CD4-positive, alpha-beta T cell (primary cell): ENCODE measurements at places on chromosomes 12 and 14. TPM values are rescaled to one million over a fixed set of nuclear protein-coding genes. Genes with fewer than 3 reads are reported as not detected.

The MANSC1 gene
- 0.33 TPM for total RNA-seq

The AICDA gene
- not detected for total RNA-seq

The RALGAPA1 gene
- total RNA-seq: 75.5 TPM

The CLEC4E gene
- not detected for total RNA-seq

The GLT1D1 gene
- 0.22 TPM for total RNA-seq

The CACNA2D4 gene
- 10.5 TPM for total RNA-seq

The PUS1 gene
- 17.7 TPM for total RNA-seq

The IL22 gene
- total RNA-seq: not detected

The PMEL gene
- total RNA-seq: not detected

The ENDOU gene
- not detected for total RNA-seq

GRCh38 chr12:41286426-41286825 is 98.3 kb downstream of the PDZRN4 start:
- H3K27me3 ChIP-seq: no peaks in the 10 kb centered on the region
- H3K36me3 ChIP-seq: no peaks in the 10 kb centered on the region
- DNase-seq: no peak
- no peak overlapping the region for H3K4me3 ChIP-seq
- no peak overlapping the region for H3K27ac ChIP-seq

DNA sequence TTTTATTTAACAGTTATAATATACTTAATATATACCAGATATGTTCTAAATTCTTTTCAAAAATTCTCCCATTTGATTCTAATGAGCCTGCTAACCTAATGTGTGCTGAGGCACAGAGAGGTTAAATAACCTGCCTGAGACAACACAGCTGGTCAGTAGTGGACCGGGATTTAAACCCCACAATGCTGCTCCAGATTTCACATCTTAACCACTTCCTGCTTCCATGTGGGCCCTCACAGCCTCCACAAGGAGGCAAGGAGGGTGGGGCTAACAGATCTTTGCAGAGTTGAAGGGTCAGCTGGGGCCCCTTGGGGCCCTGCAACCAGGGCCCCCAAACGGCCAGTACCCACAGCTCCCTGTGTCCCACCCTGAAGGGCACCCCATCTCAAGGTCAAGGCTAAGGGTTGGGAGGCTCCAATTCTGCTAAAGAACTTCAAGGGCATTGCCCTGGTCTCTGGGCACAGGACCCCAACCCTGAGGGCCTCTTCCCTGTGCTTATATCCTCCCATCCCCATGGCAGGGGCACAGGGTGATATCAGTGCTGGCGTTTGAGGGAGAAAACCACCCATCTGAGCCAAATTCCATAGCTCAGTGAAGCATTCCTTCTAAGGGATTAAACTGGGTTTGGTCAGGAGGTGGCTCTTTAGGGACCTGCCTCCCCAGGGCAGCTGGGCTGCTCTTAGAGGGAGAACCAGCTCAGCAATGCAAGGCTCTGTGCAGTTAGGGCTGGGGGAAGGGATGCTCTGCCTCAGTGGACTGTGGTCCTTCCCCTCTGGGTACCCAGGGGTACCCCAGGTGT is 2.2 kb downstream of the KRT80 start:
- H3K27me3 ChIP-seq: no peaks in the 10 kb centered on the region
- no peak for DNase-seq
- H3K27ac ChIP-seq: no peak overlapping the region
- peaks cover 3% of the 10 kb centered on the region for H3K4me1 ChIP-seq
- H3K4me3 ChIP-seq: no peak overlapping the region

DNA sequence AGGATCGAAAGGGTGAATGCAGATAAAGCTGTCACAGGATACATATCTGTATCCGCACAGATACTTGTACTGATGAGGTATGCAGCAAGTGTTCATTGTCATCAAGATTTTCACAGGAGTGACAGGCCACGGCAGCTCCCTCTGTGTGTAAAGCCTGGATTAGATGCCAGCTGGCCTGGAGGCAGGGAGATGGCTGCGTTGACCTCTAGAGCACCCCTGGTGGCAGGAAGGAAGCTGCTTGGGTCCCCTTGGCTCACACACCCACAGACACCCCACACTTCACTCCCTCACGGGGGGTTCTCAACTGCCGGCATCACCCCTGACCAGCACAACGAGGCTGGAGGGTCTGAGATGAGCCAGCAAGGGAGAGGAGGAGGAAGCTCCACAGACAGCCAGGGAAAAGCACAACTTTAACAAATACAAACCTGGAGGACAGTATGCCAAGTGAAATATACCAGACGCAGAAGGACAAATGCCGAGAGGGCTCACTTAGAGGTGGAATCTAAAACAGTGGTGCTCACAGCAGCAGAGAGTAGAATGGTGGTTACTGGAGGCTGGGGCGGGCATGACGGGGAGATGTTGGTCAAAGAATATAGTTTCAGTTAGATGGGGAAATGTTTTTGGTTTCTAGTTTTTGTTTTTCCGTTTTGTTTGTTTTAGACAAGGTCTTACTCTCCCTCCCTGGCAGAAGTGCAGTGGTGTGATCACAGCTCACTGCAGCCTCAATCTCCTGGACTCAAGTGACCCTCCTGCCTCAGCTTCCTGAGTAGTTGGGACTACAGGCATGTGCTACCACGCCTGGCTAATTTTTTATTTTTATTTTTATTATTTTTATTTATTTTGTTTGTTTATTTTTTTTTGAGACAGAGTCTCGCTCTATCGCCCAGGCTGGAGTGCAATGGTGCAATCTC is 45.7 kb downstream of the TEAD4 start:
- no peaks in the 10 kb centered on the region for H3K36me3 ChIP-seq
- DNase-seq: no peak
- H3K27ac ChIP-seq: no peak overlapping the region
- no peak overlapping the region for H3K4me3 ChIP-seq

DNA sequence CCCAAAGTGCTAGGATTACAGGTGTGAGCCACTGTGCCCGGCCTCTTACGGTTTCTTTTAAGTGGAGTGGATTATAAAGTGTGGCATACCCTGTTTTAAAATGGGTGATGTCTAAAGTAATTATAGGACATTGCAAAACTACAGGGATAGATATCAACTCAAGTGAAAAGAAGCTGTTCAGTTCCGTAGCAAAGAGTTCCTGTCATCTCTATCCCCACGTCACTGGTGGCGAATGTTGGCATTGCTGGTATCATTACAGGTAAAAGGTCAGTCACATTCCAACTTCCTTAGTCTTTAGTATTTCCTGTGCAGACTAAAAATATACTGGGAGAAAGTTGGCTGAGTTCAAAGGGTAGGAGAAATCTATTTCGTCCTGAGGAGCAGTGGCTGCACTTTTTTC is 95.6 kb upstream of the SLC38A2 start:
- H3K36me3 ChIP-seq: no peaks in the 10 kb centered on the region
- peaks cover 5% of the 10 kb centered on the region for H3K4me1 ChIP-seq
- H3K4me3 ChIP-seq: no peak overlapping the region

GRCh38 chr12:9732921-9733461 is at the start of gene CLECL1:
TSS of gene CLECL1 (minus strand) at chr12:9733097.
- no peak for DNase-seq
- H3K27me3 ChIP-seq: no peaks in the 10 kb centered on the region
- no peaks in the 10 kb centered on the region for H3K36me3 ChIP-seq
- no peak within 1 kb of the TSS for H3K27ac ChIP-seq
- H3K4me1 ChIP-seq: peaks cover 1% of the 10 kb centered on the region

GRCh38 chr12:80593766-80594165 is 113.7 kb upstream of the MYF6 start:
- no peak overlapping the region for H3K27ac ChIP-seq
- no peaks in the 10 kb centered on the region for H3K4me1 ChIP-seq
- H3K27me3 ChIP-seq: no peaks in the 10 kb centered on the region
- no peak for DNase-seq
- no peak overlapping the region for H3K4me3 ChIP-seq
- no peaks in the 10 kb centered on the region for H3K36me3 ChIP-seq

GRCh38 chr12:12918781-12919389 is 27.5 kb downstream of the GPRC5A start:
- H3K27me3 ChIP-seq: peaks cover 4% of the 10 kb centered on the region
- H3K36me3 ChIP-seq: no peaks in the 10 kb centered on the region
- H3K4me3 ChIP-seq: no peak overlapping the region
- H3K4me1 ChIP-seq: peaks cover 7% of the 10 kb centered on the region
- DNase-seq: no peak

GRCh38 chr12:5379749-5380496 is 52.0 kb upstream of the NTF3 start:
- no peaks in the 10 kb centered on the region for H3K4me1 ChIP-seq
- DNase-seq: no peak
- H3K36me3 ChIP-seq: no peaks in the 10 kb centered on the region
- no peak overlapping the region for H3K27ac ChIP-seq
- H3K27me3 ChIP-seq: no peaks in the 10 kb centered on the region

- no peak for DNase-seq
- peaks cover 22% of the 10 kb centered on the region for H3K4me1 ChIP-seq
- H3K27ac ChIP-seq: no peak overlapping the region
- H3K27me3 ChIP-seq: no peaks in the 10 kb centered on the region
- H3K36me3 ChIP-seq: peaks cover 11% of the 10 kb centered on the region
These were observed 895 bp upstream of the PRKAB1 start for GRCh38 chr12:119666900-119667576.

GRCh38 chr12:123614531-123614930 is 12.6 kb downstream of the DDX55 start:
- peaks cover 88% of the 10 kb centered on the region for H3K36me3 ChIP-seq
- no peaks in the 10 kb centered on the region for H3K27me3 ChIP-seq
- no peak for DNase-seq
- no peaks in the 10 kb centered on the region for H3K4me1 ChIP-seq
- no peak overlapping the region for H3K4me3 ChIP-seq
- no peak overlapping the region for H3K27ac ChIP-seq

GRCh38 chr14:101861464-101861863 is 100.0 kb downstream of the PPP2R5C start:
- no peak overlapping the region for H3K4me3 ChIP-seq
- H3K27ac ChIP-seq: no peak overlapping the region
- H3K27me3 ChIP-seq: no peaks in the 10 kb centered on the region
- peaks cover 76% of the 10 kb centered on the region for H3K36me3 ChIP-seq
- peaks cover 20% of the 10 kb centered on the region for H3K4me1 ChIP-seq
- no peak for DNase-seq

DNA sequence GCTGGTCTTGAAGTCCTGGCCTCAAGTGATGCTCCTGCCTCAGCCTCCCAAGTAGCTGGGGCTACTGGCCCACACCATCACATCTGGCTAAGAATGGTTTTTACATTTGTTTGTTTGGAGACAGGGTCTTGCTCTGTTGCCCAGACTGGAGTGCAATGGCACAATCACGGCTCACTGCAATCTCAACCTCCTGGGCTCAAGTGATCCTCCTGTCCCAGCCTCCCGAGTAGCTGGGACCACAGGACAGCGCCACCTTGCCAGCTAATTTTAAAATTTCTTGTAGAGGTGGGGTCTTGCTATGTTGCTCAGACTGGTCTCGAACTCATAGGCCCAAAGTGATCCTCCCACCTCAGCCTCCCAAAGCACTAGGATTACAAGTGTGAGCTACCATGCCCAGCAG is 28.6 kb upstream of the TSPAN9 start:
- no peak for DNase-seq
- no peak overlapping the region for H3K4me3 ChIP-seq
- H3K36me3 ChIP-seq: no peaks in the 10 kb centered on the region
- H3K27me3 ChIP-seq: no peaks in the 10 kb centered on the region

DNA sequence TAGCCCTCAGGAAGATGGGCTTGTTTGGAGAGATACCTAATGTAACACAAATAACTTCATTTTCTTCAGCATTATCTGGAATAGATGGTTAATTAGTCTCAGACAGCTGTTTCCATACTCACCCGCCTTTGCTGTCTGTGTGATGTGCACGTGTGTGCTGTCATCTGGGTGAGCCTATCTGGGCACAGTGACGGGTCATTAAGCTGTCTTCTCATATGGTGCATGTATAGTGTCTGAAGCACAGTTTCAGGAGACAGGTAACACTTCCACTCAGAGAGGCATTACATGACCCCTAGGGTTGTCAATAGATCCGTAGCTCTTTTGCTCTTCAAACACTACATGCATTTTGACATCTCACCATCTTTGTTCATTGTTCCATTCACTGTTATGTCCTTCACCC is 493.3 kb downstream of the APAF1 start:
- DNase-seq: no peak
- H3K27ac ChIP-seq: no peak overlapping the region
- H3K4me3 ChIP-seq: no peak overlapping the region

DNA sequence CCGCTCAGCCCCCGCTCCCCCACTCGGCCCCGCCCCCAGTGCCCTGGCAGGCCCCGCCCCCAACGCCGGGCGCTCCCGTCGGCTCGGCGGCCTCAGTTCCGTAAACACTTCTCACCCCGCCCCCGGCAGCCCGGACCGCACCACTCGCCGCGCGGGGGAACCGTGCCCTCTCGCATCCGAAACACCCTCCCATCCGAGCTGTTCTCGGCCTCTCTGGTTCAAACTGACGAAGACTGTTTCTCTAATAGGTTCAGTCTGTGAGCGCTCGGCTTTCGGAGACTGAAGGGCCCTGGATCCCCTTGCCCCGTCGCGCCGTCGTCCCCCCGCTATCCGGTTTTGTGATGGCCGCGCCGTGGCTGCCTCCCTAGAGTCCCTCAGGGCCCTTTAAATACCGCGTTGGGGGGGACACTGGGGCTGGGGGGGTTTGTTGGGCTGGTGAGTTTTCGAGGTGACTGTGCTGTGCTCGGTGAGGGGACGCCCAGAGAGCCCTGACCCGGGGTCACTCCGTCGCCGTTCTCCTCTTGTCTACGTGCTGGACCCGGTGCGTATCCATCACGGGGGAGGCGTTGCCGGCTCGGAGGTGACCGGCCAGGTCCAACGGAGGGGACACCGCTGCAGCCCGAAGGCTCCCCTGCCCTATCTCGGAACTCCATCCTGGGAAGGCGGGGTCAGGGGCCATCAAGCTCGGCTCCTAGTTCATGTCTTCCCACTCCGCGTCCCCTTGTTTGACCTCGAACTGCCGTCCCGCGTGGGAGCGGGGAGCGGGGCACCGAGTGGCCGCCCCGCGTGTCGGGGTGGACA is at the start of gene TCP11L2:
Gene TCP11L2 (plus strand): TSS at position 333 of the 801 bp plus-strand sequence. CDS start 8,343 bp downstream, outside the sequence.
- H3K4me3 ChIP-seq: peak within 1 kb of the TSS; percentile 97
- H3K36me3 ChIP-seq: peaks cover 12% of the 10 kb centered on the region
- DNase-seq: peak; percentile 89
- H3K27ac ChIP-seq: peak within 1 kb of the TSS; percentile 99
- no peaks in the 10 kb centered on the region for H3K27me3 ChIP-seq

DNA sequence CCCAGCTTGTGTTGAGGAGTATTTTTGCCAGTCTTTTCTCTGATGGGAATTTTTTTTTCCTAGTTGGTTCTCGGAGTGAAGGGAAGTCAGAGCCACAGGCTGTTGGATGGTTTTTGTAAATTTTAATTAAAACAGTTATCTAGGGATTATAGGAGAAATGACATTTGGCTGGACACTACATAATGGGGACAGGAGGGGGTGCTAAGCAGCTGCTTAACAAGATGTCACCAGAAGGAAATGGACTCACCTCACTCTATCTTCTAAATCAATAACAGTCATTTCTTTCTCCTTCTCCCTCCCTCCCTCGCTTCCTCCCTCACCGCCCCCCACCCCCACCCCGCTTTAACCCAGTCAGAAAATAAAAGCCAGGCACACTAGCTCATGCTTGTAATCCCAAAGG is 93.4 kb upstream of the TMEM233 start:
- H3K27me3 ChIP-seq: peaks cover 12% of the 10 kb centered on the region
- H3K4me1 ChIP-seq: no peaks in the 10 kb centered on the region
- H3K36me3 ChIP-seq: no peaks in the 10 kb centered on the region
- H3K4me3 ChIP-seq: no peak overlapping the region
- DNase-seq: no peak

- no peak overlapping the region for H3K27ac ChIP-seq
- H3K4me3 ChIP-seq: no peak overlapping the region
- H3K36me3 ChIP-seq: no peaks in the 10 kb centered on the region
- H3K27me3 ChIP-seq: no peaks in the 10 kb centered on the region
- no peak for DNase-seq
These were observed 25.9 kb downstream of the RHOF start for GRCh38 chr12:121767525-121768016.

- H3K27me3 ChIP-seq: no peaks in the 10 kb centered on the region
- H3K4me1 ChIP-seq: no peaks in the 10 kb centered on the region
These were observed 330.7 kb downstream of the CACNA1C start for GRCh38 chr12:2383325-2384028.
